ENCODE measurements at places on chromosomes 13 and 19. TPM values are rescaled to one million over a fixed set of nuclear protein-coding genes. Genes with fewer than 3 reads are reported as not detected.

DNA sequence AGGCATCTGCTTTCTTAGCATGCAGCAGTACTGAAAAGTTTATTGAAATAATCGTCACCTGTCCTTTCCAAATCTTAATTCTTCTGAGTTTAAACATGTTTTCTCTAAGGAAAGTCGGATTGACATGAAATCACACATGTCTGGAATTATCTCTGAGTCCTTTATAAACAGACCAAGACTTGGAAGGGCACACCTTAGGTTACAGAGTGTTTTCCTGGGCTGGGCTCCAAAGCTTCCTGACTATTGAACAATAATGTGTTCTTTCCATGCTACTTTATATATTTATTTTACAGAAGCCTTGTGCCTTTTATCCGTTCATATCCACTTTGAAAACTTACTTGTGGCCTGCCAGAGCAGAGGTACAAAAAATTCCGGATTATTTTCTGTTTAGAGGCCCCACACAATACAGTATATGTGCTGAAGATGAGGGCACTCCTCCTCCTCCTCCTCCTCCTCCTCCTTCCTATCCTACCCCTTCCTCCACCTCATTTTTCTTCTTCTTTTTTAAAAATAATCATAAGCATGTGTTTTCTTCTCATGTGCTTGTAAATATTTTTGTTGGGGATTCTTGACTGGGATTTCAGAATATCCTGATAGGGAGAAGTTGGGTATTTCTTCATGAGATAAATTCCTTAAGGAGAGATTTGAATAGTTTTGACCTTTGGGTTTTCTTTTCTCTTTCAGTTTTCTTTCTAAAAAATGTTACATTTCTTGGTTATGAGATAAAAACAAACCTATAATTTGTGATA, 52.3 kb downstream of the LRCH1 start:
- no peak for DNase-seq

- peak; percentile 51 for DNase-seq
Observed at GRCh38 chr13:48636550-48636949, 17.2 kb upstream of the CYSLTR2 start.

Gene DPY19L3
- total RNA-seq, result 36.2 TPM

Gene C19orf33
- 1.7 TPM for total RNA-seq

Measured in fibroblast of the aortic adventitia (primary cell).